Mammary microvascular endothelial cell (primary cell): ENCODE measurements at places on chromosomes 1 and 21. TPM values are rescaled to one million over a fixed set of nuclear protein-coding genes. Genes with fewer than 3 reads are reported as not detected.

Gene RNU1-2
- total RNA-seq, result under 0.01 TPM in 1 of 2 replicates, not detected in the other

Gene KLHDC7A
- not detected in 2 replicates for total RNA-seq

Gene RERE
- total RNA-seq, result 12.7 and 16.1 TPM in 2 replicates

Gene NCF2
- total RNA-seq, result 0.05 and 0.20 TPM in 2 replicates

Gene P3H1
- 62.2 and 76.6 TPM in 2 replicates for total RNA-seq

Gene CRP
- not detected in 2 replicates for total RNA-seq

Gene CACNA1E
- total RNA-seq, result not detected in 2 replicates

Gene FAM177B
- total RNA-seq, result not detected in 2 replicates

Gene ZMYM1
- 11.7 and 19.8 TPM in 2 replicates for total RNA-seq

Gene SFN
- total RNA-seq, result 0.20 and 0.80 TPM in 2 replicates

Gene SRGAP2B
- 29.7 and 32.3 TPM in 2 replicates for total RNA-seq

Gene FLAD1
- total RNA-seq, result 27.8 and 32.6 TPM in 2 replicates

Gene SELENBP1
- 1.9 and 3.4 TPM in 2 replicates for total RNA-seq

Gene HAPLN2
- total RNA-seq, result not detected in 2 replicates

Gene SLC9C2
- total RNA-seq, result not detected in 2 replicates

Gene CRABP2
- 0.13 and 0.15 TPM in 2 replicates for total RNA-seq

Gene DCLRE1B
- 9.1 and 10.6 TPM in 2 replicates for total RNA-seq

Gene PGBD5
- not detected in 2 replicates for total RNA-seq
